ENCODE measurements at places on chromosomes 6 and 20.
A peak's percentile ranks its signal among the peaks of the same experiment; 100 is the strongest.

- DNase-seq: no peak
Observed at GRCh38 chr6:121216928-121217327, 117.4 kb downstream of the TBC1D32 start.

- no peak for DNase-seq
Observed at GRCh38 chr6:11586536-11586935, 49.0 kb downstream of the TMEM170B start.

GRCh38 chr6:28489366-28490204 is 26.0 kb downstream of the GPX6 start:
- no peak for DNase-seq

GRCh38 chr6:57313711-57314471 is 3.5 kb upstream of the PRIM2 start:
- DNase-seq: no peak

- no peak for DNase-seq
Observed at GRCh38 chr6:130615816-130616215, 211.4 kb upstream of the SMLR1 start.

DNA sequence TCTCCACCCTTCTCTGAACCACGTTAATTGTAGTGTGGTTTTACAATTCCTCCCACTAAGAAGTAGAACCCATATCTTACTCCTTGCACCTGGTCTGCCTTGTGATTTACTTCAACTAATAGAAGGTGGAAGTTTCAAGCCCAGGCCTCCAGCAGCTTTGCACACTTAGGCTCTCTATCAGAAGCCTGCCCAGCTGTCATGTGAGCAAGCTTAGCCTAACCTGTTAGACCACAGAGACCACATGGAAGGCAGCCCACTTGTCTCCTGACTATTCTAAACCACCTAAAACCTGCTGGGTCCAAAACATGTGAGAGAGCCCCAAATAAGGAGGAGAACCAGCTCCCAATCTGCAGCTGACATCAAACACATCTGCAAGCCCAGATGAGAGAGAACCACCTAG is 127.6 kb upstream of the BTBD3 start:
- DNase-seq: no peak

- DNase-seq: peak; percentile 100
Observed at GRCh38 chr20:50415516-50416268, 94.5 kb upstream of the PTPN1 start.

DNA sequence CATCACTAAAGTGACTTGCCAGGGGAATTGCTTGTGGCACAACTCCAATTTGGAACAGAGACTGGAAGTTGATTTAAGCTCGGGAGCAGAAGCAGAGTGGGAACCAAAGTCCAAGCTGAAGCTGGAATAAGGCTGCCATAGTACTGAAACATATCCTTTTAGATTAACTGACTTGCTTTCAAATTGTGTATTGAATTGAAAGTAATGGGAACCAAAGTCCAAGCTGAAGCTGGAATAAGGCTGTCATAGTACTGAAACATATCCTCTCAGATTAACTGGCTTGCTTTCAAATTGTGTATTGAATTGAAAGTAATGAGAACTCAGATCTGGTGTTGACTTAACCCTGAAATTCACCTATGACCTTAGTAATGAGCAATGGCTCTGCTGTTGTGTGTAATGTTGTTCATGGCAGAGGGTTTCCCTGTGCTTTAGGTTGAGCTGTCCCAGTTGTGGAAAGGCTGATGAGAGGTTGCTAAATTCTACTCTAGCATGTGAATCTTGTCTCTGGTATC is 40.2 kb downstream of the CENPW start:
- DNase-seq: no peak

DNA sequence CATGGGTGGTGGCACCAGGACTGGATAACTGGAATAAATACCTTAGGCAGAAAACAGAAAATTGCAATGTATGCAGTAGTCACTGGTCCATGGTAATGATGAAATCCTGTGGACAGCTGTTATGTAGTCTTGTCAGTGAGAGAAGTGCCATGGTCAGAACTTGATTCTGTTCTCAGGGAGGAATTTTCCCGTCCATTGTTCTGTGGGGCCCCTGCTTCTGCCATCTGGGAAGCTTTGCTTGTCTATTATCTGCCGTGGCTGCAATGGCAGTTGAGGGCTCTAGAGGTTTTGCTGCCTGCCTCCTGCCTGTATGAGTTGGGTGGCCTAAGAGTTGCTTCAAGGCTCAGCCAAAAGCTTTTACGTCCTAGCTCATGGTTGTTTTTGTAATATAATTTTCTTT is 126.8 kb upstream of the SLC35B3 start:
- DNase-seq: no peak

GRCh38 chr20:41470362-41471095 is 103.9 kb upstream of the EMILIN3 start:
- DNase-seq: no peak

GRCh38 chr6:5378331-5378730 is 117.0 kb downstream of the FARS2 start:
- no peak for DNase-seq

- no peak for DNase-seq
Observed at GRCh38 chr6:55664591-55665587, 85.9 kb upstream of the HMGCLL1 start.

DNA sequence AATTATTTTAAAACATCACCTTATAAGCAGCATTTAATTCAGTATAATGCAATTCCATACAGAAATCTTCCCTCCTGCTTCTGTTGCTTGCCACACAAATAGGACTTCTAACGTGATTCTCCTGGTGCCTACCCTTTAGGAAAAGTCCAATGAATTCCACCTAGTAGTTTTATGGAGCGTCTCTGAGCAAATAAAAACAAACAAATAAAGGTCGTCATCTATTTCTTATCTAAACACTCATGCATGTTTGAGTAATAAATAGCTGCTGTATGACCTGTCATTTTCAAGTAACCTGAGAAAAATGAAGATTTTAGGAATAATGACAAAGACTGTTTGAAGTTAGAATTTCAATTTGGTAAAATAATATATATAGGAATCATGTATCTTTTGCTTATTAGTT is 102.7 kb downstream of the BMP5 start:
- no peak for DNase-seq

DNA sequence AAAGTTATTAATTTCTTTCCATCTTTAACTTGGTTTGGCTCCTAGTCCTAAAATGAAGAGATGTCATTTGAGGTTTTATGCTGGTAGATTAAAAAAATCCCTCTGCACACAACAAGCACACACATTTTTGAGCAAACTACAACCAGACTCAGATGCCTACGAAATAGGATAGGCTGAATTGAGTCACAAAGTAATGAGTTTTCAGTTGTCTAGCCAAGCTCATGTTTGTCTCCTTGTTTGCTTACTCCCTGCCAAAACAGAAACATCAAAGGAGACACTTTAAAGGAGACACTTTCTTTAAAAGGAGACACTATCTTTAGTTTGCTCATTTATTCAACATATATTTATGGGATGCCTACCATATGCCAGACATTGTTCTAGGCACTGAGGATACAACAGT is 56.2 kb downstream of the TPBG start:
- DNase-seq: no peak

GRCh38 chr6:25928562-25929324 is 1.7 kb downstream of the SLC17A2 start:
- no peak for DNase-seq

DNA sequence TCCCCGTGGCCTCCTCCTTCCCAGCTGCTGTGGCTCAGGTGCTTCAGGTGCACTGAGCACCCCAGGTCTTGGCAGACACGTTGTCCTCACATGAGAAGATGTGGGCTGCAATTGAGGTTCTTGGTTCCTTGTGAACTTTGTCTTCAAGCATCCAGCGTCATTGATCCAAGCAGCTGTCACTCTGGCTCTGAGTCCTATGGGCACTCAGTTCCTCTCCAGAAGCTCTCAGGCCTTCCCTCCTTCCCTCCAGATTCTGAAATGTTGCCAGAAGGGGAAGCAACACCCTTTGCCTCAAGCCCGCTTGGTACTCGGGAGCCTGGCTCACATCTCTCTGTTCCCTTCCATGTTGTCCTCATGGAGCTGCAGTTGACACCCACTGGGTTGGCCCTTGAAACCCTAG is 8.4 kb upstream of the MRGBP start:
- DNase-seq: no peak

- no peak for DNase-seq
Observed at GRCh38 chr6:18550119-18550518, 163.0 kb downstream of the RNF144B start.

DNA sequence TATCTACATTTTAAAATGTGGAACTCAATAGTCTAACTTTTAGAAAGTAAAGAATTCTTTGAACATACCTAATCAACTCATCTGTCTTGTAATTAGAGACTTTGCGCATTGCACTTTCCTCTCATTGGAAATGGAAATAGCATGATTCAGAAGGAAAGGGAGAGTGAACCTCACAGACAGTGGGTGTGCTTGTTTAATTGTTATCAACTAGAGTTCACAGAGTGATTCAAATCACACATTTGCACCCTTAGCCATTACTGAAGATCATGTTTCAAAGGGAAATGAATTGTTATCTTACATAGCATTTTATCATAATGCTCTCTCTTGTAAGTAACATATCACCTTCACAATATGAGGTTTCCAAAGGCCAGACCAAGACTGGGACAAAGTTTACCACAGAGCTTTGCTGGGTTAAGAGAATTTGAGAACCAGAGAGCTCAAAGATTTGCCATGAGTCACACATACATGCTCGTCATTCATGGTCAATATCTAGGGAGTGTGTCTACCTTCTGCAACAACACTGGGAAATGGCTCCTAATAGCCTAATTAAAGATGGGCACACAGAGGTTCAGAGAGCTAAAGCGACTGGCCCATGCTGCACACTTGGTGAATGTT is 21.5 kb downstream of the GSTA3 start:
- DNase-seq: no peak

GRCh38 chr6:12051861-12052368 is 39.8 kb downstream of the HIVEP1 start:
- DNase-seq: no peak

DNA sequence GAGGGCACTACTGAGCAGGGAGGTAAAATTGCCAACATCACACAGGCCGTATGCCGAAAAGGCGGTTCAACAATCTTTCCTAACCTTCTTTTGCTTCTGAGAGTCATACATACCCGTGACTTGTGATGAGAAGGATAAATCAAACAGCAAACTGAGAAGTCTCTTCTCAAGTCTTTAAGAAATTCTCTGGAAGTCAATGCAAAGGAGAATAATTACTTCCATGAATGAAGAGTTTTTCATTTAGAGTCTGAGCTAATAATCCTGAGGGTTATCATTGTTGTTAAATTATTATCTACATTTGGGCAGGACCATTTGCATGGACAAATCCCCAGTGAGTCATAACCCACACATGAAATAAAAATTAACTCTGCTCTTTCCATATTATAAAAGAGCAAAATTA is 22.4 kb upstream of the ILRUN start:
- no peak for DNase-seq

DNA sequence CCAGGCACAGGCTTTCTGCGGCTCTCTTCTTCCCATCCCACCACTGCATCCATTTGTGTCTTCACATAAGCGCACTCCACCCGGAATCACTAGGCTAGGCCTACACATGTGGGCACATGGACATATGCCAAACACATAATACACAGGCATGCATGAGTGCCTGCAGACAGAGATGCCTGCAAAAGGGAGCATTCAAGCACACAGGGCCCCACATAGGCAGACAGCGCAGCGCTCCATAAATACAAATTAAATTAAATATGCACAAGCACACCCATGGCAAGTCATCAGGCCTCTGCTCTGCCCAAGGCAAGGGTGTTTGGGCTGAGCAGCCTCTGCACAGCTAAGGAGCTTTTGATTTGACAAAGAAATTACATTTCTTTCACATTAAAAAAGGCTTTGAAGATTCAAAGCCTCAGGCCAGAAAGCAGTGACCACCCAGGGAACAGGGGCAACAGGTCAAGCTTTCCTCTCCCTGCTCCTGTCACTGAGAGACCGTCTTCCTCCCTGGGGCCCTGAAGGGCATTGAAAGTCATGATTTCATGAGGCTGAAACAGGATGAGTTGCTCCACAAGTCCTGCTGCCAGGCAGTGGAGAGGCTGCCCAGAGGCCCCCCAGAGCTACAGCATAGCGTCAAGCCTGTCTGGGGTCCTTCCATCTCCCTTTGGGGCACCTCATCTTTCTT is 134.2 kb upstream of the LRFN2 start:
- no peak for DNase-seq

DNA sequence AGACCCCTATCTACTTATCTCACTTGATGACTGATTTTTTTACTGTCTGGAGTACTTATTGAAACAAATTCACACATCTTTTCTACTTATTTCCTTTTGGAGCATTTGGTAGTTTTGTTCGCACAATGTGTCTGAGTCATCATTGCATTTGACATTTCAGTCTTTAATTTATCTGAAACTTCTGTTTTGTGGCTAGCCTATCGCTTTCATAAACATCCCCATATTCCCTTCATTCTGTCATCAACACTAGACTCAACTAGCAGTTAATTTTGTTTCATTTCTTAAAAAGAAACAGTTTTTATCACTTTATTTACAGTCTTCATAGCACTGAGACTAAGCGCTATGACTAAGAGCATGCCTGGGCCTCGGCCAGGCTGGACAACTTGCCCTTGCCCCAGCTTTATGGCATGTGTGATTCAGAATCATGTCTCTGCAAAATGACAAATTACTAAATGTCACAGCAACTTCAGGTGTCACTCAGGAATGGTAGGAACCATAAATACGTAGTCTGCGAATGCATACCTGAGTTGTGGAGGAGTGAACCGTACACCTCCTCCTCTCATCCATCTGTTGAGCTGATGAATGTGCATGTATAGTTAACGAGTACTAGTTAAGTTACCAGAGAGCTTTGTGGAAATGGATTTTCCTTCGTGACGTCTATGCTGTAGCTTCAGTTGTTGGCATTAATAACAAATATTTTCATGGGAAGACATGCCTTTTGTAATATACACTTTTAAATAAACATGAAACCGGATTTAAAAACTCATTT is 16.2 kb downstream of the L3MBTL3 start:
- no peak for DNase-seq

GRCh38 chr6:108654465-108655106 is 93.9 kb downstream of the FOXO3 start:
- no peak for DNase-seq

DNA sequence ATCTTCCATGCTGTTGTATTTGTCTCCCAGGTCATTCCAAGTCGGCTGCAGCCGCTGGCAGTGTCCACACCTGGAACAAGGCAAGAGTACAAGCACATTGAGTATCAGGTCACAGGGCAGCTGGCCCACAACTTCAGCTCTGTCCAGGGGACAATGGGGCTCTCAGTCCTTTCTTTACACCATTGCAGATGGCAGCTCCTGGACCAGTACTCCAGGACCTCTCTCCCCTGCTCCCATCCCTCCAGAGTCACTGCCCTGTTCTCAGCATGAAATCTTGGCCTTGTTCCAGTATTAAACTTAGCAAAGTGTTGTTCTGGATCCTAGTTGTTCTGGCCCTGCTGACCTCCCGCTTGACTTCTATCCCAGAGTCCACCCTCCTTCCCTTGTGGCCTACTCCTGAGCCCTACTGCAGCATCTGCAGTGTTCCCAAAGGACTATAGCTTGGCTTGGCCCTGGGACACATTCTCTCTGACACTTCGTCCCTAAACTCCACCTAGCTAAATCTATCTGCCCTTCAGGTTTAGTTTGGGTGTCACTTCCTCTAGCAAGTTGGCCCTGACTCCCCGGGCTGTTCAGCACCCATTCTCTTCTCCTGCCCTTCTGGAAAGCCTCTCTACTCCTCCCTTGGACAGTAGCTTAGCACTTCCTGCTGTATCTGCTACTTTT is 5.8 kb downstream of the TXNDC5 start:
- DNase-seq: no peak

Data from heart right ventricle (tissue), 16 donors.